ENCODE measurements at places on chromosomes 2 and 18. TPM values are rescaled to one million over a fixed set of nuclear protein-coding genes. Genes with fewer than 3 reads are reported as not detected.

PAX3 gene
- not detected for total RNA-seq

ANXA4 gene
- total RNA-seq: 67.2 TPM

SP140L gene
- total RNA-seq: 8.2 TPM

PDE1A gene
- 9.7 TPM for total RNA-seq

SAP130 gene
- 5.5 TPM for total RNA-seq

NCL gene
- total RNA-seq: 236 TPM

CHST10 gene
- 6.0 TPM for total RNA-seq

COA5 gene
- 18.5 TPM for total RNA-seq

PRSS56 gene
- not detected for total RNA-seq

MOCOS gene
- 5.6 TPM for total RNA-seq

UGT1A3 gene
- not detected for total RNA-seq

ROCK2 gene
- 47.0 TPM for total RNA-seq

NIFK gene
- total RNA-seq: 21.9 TPM

CIB4 gene
- total RNA-seq: not detected

FSHR gene
- not detected for total RNA-seq

CKAP2L gene
- 1.3 TPM for total RNA-seq

OSR1 gene
- total RNA-seq: 11.6 TPM

NTSR2 gene
- not detected for total RNA-seq

BMP10 gene
- not detected for total RNA-seq

TMEM37 gene
- not detected for total RNA-seq

PDE11A gene
- 0.50 TPM for total RNA-seq

CENPA gene
- 2.7 TPM for total RNA-seq

ZNF892 gene
- total RNA-seq: 5.5 TPM

CGREF1 gene
- 40.8 TPM for total RNA-seq

GPR55 gene
- not detected for total RNA-seq

GATA6 gene
- 40.3 TPM for total RNA-seq

CAPN13 gene
- total RNA-seq: not detected

DPP4 gene
- 39.1 TPM for total RNA-seq

DCDC2C gene
- total RNA-seq: not detected

SERPINE2 gene
- 2,691 TPM for total RNA-seq

UCN gene
- 0.85 TPM for total RNA-seq

CASP8 gene
- 22.2 TPM for total RNA-seq

FAM110C gene
- total RNA-seq: 0.07 TPM

RMC1 gene
- 27.7 TPM for total RNA-seq

EML4 gene
- total RNA-seq: 59.7 TPM

CAPN14 gene
- total RNA-seq: 0.26 TPM

EFHD1 gene
- total RNA-seq: 2.7 TPM

GDF7 gene
- 0.63 TPM for total RNA-seq

SRD5A2 gene
- total RNA-seq: not detected

CHRND gene
- total RNA-seq: not detected

DSC3 gene
- 0.46 TPM for total RNA-seq

SKOR2 gene
- total RNA-seq: not detected

ALPI gene
- not detected for total RNA-seq

KRCC1 gene
- total RNA-seq: 19.9 TPM

SNED1 gene
- 62.5 TPM for total RNA-seq

DES gene
- 3.0 TPM for total RNA-seq

CYP27C1 gene
- total RNA-seq: under 0.01 TPM

ANKRD30BL gene
- total RNA-seq: not detected

PTH2R gene
- total RNA-seq: 0.17 TPM

LOXHD1 gene
- total RNA-seq: not detected

HRH4 gene
- total RNA-seq: 0.07 TPM

ANAPC1 gene
- 49.9 TPM for total RNA-seq

ELOA2 gene
- not detected for total RNA-seq

RAD51AP2 gene
- not detected for total RNA-seq

ARHGAP15 gene
- not detected for total RNA-seq

WDR33 gene
- total RNA-seq: 32.6 TPM

CDH19 gene
- 0.33 TPM for total RNA-seq

CDH2 gene
- total RNA-seq: 368 TPM

AP1S3 gene
- 18.6 TPM for total RNA-seq
